ENCODE measurements at places on chromosomes 4 and X.

- DNase-seq = no peak
Observed at GRCh38 chr4:139242511-139243051, 37.4 kb downstream of the MGARP start.

DNA sequence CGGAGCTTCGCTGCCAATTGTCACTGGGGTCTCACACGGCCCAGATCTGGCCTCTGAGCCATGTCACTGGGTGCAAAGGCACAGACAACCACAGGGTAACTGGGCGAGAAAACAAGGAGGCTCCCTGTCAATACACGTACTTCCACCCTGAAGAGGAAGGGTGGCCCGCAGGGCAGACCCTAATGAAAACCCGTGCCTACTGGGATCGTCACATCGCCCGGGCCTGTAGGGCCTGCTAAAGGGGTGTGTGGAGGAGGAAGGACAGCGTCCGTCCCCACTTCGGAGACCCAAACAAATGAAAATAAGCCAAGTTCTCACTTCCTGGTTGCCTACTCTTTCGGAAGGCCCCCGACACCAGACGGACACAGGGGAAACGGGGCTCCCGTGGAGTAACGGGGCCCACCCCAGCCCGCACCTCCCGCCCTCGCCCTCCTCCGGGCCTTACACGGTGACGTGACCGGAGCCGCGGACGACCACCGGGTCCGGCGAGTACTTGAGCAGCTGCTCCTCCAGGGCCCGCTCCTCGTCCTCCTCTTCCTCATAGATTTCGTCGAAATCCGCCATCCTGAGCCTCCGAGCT, 578 bp downstream of the CHIC2 start:
- peak; percentile 10 for DNase-seq

DNA sequence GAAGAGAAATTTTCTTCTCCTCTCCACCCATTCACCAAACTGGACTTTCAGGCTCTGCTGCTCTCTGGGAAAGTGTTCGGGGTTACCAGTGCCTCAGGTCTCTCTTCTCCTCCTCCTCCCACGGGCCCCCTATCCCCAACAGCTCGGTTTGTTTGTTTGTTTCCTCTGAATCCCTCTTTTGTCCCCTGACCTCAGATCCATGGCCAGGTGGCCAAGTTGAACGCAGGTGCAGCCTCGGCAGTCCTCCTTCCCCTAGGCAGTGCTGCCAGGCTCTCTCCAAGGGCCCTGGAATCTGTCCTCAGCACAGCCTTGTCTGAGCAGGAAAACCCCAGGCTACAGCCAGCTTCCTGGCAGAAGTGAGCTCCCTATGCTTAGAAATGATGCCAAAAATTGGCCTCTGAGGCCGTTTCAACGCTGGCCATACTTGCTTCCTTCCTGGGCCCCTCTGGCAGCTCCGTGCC, 60.0 kb downstream of the FHDC1 start:
- no peak for DNase-seq

DNA sequence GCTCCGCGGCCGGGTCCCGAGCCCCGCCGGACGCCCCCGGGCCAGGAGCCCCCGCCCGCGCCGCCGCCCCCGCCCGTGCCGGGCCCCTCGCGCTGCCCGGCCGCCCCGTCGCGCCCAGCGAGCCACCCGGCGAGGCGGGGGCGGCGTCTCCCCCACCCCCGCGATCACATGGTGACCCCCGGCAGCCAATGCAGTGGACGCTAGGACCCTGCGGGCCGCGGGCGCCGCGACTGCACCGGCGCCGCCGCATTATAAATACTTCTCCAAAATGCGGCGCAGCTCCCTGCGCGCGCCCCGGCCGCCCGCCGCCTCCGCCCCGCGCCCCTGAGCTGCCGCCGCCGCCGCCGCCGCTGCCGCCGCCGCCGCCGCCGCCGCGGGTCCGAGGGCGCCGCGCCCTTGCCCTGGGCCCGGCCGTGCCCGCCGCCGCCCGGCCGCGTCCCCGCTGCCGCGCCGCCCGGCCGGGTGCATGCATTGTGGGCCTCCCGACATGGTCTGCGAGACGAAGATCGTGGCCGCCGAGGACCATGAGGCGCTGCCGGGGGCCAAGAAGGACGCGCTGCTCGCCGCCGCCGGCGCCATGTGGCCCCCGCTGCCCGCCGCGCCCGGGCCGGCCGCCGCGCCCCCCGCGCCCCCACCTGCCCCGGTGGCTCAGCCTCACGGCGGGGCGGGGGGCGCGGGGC, at the start of gene NAT8L:
Gene NAT8L (plus strand): TSS at position 282 of the 680 bp plus-strand sequence. CDS start 185 bp downstream, at position 467.
- no peak for DNase-seq

DNA sequence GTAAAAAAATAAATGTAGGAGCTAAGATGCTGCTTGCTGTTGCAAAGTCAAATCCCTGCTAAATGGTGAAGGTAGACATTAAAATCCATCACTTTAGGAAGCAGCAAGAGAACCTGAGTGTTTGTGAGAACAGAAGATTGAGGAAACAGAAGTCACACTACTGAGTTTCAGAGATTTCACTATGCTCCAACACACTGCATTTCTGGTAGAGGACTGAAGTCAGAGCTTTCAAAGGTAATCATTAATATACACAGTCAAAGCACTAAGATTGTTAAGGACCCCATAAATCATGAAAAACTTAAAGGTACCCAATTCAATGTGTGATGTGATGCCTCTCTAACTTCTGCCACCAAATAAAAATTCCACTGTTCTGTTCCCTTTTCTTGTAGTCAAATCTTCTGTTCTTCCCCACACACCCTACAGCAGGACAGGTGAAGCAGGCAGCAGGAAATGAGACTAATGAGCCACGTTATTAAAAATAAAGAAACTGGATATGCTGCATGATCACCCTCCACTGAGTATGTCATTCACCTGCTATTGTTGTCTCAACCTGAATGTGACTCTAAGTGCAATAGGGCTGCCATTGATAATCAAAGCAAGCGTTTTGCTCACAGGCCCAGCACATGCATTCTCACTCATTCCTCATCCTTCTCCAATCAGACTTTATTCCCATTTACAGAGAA, 28.9 kb upstream of the APELA start:
- no peak for DNase-seq

- DNase-seq = no peak
Observed at GRCh38 chr4:124433044-124433443, 279.5 kb downstream of the ANKRD50 start.

DNA sequence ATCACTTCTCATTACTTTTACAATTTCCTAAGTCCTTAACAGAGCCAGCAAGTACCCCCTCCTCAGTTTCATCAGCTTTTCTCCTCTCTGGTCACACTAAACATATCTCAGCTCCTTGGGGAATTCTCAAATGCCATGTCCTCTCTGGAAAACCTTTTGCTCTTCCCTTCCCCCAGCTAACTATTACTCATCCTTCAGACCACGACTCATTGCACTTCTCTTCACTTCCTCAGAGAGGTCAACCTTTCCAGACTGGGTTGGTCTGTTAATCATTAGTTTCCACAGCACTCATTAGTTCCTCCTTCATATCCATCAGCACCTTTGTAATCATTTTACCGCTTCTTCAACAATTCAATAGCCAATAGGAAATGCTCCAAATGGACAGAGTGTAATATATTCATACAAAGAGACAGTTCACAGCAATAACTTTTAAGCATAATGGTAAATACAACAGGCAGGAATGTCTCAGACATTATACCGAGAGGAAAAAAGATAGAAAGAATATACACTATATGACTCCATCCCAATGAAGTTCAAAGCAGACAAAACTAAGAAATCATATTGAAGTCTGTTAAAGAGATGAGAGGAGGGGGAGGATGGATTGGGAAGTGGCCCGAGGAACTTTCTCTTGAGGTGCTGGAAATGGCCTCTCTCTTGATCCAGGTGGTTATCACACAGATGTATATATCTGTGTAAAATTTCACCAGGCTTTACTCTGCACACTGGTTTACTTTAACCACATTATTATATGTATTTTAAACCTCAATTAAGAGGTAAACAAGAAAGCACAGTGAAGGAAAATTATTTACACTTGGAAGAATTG, 39.6 kb downstream of the DDX60L start:
- DNase-seq = no peak

- no peak for DNase-seq
Observed at GRCh38 chr4:174631901-174632758, 109.8 kb upstream of the HPGD start.

GRCh38 chr4:3871181-3871852, 105.1 kb downstream of the ADRA2C start:
- no peak for DNase-seq

DNA sequence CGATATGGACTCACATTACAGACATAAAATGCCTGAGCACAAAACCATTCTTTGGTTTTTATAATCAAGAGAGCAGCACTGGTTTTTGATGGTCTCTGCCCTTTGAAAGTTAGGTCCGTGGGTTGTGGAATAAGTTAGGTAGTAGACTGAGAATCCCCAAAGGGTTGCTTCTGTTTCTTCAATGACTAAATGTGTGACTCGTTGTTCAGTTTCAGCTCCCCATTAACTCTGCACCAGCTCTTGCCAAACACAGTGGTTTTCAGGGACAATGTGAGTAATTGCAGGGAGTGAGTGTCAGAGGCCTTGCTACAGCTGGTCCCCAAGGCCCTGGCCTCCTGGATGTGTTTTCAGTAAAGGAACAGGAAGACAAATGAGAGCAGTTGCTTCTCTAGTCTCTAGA, 24.8 kb downstream of the SMIM20 start:
- no peak for DNase-seq

DNA sequence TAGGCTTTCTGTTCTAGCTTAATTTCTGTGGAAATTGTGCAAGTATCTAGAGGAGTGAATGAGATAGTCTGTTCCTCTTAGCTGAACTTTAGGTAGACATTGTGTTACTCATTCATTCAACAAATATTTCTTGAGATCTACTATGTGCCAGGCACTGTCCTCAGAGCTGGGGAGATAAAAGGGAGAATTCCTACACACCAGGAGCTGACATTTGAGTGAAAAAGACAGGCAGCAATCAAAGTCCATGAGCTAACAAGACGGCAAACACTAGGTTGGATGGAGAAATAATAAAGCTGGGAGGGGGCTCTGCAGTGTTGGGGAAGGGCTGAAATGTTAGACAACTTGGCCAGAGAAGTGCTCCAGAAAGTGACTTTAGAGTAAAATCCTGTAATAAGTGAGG, 80.1 kb downstream of the MED28 start:
- DNase-seq = no peak

DNA sequence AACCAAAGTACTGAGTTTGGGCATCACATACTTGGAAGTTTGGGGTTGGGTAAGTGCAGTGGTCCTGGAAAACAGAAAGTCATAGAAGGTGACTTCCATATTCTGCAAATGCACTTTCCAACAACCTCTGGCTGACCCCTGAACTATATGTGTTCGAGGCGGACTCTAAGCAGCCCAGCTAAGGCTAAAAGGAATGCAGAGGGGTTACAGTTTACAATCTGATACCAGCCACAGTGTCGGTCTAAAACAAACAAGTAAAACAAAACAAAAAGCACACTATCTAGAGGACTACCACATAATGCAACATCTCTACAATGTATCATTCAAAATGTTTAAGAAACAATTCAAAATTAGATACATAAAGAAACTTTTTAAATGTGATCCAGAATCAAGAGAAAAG, 185.6 kb downstream of the ADAMTS3 start:
- DNase-seq = no peak

- DNase-seq = no peak
Observed at GRCh38 chr4:166622425-166622977, 611.8 kb downstream of the SPOCK3 start.

DNA sequence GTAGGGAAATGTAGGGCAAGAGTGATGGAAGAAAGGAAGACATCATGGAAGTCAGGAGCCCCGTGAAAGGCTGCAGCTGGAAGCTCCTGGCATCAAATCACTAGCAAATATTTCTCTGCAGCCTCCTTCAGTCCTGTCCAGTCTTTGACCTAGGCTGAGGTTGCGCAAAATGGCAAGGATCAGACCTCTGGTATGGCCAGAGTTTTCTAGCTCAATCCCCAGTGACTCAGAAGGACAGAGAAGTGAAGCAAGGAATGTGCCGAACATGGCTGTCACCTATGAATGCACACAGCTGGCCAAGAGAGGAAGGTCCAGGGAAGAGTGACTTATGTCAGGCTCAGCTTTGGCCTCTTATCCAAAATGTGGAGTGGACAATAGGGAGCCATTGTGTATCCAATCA, 71.1 kb upstream of the PHOX2B start:
- no peak for DNase-seq

DNA sequence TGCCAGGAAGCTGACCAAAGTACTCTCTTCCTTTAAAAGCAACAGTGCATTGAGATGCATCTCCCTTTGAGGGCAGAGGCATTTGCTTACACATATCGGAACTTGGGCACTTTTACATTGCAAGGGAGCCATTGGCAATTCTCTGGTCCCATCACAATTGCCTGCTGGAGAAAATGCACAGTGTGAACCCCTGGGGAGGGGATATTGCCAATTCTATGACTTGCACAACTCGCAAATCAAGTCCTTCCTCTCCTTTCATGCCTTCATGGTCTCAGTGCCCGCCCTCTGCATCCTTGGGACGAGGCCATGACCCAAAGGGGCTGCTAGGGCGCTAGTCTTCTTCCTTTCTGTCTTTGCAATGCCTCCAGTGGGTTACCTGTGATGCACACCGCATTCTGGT, 14.9 kb upstream of the PDZD4 start:
- DNase-seq = no peak

GRCh38 chr4:63583561-63583960, 825.7 kb downstream of the TECRL start:
- DNase-seq = no peak

DNA sequence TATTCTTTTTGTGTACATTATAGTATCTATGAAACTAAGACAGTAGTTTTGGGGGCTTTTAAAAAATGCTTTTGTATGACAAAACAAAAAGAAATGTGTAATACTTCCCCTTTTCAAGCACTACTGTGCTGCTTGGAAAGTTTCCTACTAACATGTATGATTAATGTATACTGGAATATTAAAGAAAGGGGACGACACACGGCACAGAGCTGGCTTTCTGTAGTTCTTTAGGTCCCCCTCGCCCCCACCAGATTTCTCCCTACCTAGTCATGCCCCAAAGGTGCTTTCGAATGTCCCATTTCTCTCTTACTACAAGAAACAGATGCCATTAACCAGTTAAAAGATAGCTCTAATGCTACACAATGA, 1.6 kb upstream of the AP1S2 start:
- no peak for DNase-seq

DNA sequence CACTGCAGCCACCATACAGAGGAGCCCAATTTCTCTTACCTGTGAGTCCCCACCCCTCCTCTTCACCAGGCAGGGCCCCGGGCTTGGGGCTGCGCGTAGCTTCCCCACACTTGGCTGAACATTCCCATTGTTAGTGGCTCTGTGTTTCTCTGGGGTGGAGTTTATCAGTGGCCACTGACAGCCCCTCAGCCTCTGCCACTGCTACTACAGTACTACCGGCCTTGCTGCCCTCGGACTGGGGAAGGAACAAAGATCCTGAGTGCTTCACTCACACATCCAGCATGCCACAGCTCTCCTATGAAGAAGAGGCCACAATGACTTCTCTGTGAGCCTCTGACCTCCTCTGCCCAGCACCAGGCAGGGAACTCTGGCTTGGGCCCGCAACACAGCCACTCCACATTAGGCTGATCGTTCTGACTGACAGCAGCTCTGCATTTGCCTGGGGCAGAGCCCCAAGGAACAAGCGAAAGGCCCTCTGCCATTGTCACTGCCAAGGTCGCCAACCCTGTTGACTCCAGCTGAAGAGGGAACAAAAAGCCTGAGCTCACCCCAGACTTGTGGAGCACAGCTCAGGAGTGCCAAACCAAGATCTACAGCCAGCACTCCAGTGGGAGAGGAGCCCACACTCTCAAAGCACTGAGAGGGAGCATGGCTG, 24.0 kb downstream of the ABCB7 start:
- no peak for DNase-seq

GRCh38 chr4:62709618-62710252, 1509.6 kb downstream of the ADGRL3 start:
- no peak for DNase-seq

All from activated T-helper 1 cell treated with Interleukin-2 at 50 U/mL for 16 hours (primary cell).